ENCODE measurements at places on chromosomes 1 and 21. TPM values are rescaled to one million over a fixed set of nuclear protein-coding genes. Genes with fewer than 3 reads are reported as not detected.

The CFAP74 gene
- total RNA-seq: not detected

The GPR25 gene
- 0.10 TPM for total RNA-seq

The SLC25A24 gene
- total RNA-seq: 105 TPM

DNA sequence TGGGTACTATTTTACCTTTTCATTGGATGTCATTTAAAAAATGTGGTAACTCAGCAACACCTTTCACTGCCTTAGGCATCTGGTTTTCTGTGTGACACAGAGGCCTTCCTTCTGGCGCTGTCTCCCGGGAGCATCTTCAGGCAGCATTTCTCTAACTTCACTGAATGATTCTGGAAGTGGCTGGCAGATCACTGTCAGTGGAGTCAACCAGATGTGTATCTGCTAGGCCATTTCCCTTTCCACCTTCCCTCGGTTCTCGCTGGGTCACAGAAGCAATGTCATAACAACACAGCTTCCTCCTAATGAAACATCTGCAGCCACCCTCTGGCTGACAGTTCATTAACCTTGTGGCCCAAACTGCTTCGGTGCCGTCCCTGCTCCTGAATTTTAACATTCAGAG, 137.8 kb downstream of the KIF26B start:
- DNase-seq: no peak
